Sigmoid colon (tissue), 7 donors: ENCODE measurements at places on chromosomes 5 and 9.

DNA sequence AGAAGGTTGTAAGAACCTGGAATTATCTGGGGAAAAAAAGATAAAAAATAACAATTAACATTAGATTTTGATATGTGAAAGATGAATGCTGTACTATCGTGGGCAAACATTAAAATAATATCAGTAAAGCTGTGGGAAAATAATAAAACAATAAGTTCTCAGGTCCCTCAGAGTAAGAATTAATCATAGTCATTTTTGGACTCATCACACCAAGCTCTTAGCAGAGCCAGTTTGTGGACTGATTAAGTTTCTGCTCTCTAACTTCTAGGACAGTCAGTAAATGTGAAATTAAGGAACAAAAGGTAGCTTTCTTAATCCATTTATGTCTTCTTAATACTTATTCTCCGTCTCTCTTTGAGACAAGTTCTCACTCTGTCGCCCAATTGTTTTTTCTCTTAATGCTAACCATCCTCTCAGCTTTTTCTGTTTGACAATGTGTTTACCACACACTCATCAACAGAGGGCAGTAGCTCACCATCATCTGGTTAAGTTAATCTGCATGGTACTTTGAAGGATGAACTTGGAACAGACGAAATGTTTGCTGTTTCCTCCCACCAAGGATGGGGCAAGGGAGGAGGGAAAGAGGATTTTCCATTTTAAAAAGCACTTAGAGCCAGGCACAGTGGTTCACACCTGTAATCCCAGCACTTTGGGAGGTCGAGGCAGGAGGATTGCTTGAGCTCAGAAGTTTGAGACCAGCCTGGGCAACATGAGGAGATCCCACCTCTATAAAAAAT lies 5.3 kb upstream of the ACO1 start:
- H3K27me3 ChIP-seq = no peaks in the 10 kb centered on the region
- DNase-seq = no peak
- H3K36me3 ChIP-seq = no peaks in the 10 kb centered on the region
- H3K4me1 ChIP-seq = peaks cover 6% of the 10 kb centered on the region

DNA sequence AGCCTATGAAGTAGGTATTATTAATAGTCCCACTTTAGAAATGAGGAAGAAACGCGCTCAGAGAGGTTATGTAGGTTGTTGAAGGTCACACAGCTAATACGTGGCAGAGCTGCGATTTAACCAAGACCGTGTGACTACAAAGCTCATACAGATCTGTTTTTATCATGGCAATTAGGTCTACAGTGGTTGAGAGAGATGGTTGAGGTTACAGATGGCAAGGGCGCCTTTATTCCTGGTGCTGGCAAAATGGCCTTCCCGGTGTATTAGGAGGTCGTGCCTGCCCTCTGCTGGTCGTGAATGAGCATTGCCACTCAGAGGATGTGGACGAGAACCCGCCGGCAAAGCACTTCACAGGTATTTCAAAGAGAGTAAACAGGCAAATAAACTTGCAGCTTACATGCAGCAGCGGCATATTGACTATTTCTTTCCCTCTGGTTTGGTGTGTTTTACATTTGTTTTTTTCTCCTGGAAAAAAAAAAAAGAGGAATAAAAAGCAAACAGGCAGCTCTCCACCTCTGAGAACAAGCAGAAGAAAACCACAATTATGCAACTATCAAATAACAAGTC lies 65.3 kb upstream of the EGFLAM start:
- H3K4me3 ChIP-seq = no peak overlapping the region
- H3K27ac ChIP-seq = no peak overlapping the region
- no peaks in the 10 kb centered on the region for H3K27me3 ChIP-seq
- H3K36me3 ChIP-seq = no peaks in the 10 kb centered on the region

DNA sequence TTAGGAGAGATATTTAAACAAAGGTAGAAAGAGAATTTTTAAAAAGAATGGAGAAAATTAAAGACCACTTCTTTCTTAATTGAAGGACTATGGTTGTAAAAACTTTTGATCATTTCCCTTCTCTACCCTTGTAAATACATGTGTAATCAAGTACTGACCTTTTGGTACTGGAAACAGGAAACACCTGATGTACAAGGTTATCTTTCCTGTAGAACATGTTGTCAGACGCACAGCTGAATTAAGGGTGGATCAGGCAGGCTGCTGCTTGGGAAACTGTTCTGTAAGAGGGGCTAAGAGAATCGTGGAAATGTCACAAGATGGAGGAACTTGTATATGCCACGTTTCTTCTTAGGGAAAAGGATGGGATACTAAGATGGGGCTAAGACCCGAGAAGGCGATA lies 341.6 kb downstream of the ZNF608 start:
- DNase-seq = no peak
- peaks cover 2% of the 10 kb centered on the region for H3K4me1 ChIP-seq
- H3K27me3 ChIP-seq = no peaks in the 10 kb centered on the region
- H3K4me3 ChIP-seq = no peak overlapping the region
- no peak overlapping the region for H3K27ac ChIP-seq

DNA sequence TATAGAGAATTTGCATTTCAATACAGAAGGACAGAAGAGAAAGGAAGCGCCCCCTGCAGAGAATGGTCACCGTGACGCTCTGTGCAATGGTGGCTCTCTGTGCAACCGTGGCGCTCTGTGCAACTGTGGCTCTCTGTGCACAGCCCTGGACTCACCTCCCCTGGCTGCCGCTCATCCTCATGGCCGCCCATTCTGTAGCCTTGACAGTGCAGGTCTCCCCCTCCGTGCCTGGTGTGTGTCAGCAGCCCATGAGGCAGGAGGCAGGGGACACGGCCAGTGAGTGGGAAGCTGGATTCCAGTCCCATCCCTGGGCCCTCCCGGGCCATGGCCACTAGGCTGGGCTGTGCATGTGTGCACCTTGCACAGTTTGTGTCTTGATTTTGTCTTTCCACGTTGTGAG lies 12.0 kb downstream of the EXOC3 start:
- DNase-seq = peak; percentile 40
- H3K27ac ChIP-seq = no peak overlapping the region
- no peak overlapping the region for H3K4me3 ChIP-seq
- peaks cover 13% of the 10 kb centered on the region for H3K36me3 ChIP-seq

- no peaks in the 10 kb centered on the region for H3K27me3 ChIP-seq
- H3K4me1 ChIP-seq = no peaks in the 10 kb centered on the region
- no peak overlapping the region for H3K4me3 ChIP-seq
- no peak overlapping the region for H3K27ac ChIP-seq
- DNase-seq = no peak
- H3K36me3 ChIP-seq = no peaks in the 10 kb centered on the region
These were observed 365.1 kb downstream of the ENC1 start for GRCh38 chr5:74275171-74275992.

DNA sequence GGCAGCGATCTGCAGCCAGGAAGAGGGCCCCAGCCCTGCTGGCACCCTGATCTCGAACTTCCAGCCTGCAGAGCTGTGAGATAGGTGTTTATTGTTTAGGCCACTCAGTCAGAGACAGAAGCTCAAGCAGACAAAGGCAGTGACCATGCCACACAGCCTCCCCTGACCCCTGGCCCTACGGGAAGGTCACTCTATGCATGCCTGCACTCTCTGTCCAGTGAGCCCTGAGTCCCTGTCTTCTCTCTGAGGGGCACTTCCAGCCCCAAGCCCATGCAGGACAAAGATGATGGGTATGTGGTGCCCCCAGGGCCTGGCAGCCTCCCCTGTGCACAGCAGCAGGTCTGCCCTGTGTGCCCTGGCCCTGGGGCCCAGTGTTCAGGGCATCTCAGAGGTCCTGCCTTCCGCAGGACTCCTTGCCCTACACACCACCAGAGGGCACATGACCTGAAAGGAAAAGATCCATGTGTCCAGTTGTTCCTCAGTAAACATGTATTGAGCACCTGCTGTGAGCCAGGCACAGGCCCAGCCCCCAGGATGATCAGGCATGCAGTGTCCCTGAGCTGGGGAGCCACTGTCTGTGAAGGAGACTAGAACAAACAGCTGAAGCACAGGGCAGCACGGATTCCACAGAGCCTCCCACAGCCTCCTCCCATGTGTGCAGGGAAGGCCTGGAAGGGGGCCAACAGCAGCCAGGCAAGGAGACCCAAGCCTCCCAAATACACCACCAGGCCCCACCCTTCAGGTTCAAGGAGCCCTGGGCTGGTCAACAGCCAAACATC lies 109.3 kb downstream of the ATPSCKMT start:
- no peak overlapping the region for H3K27ac ChIP-seq
- no peaks in the 10 kb centered on the region for H3K27me3 ChIP-seq

GRCh38 chr9:129220771-129221170 lies 42.7 kb upstream of the IER5L start:
- no peaks in the 10 kb centered on the region for H3K27me3 ChIP-seq
- no peak overlapping the region for H3K4me3 ChIP-seq
- DNase-seq = no peak
- H3K27ac ChIP-seq = no peak overlapping the region
- H3K4me1 ChIP-seq = no peaks in the 10 kb centered on the region

DNA sequence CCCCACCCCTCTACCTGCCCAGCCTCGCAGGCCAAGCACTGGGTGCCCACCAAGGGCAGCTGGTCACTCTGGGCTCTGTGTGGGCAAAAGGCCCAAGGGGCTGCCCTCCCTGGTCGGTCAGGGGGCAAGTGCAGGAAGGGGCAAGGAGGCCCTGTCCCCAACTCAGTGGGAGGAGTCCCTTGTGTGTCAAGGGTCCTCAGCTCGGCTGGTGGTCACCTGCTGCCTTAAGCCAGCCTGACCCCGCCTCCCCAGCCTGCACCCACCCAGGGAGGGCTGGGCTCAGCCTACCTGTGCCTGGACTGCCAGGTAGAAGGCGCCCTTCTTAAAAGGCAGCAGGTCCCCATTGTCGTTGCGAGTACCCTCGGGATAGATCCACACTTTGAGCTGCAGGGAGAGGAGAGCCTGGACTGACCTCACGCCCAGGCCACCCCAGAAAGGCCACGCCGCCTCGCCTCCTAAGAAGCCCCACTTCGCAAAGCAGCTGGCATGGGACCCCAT lies 10.9 kb downstream of the AGPAT2 start:
- H3K27me3 ChIP-seq = peaks cover 5% of the 10 kb centered on the region
- H3K4me1 ChIP-seq = no peaks in the 10 kb centered on the region
- H3K36me3 ChIP-seq = no peaks in the 10 kb centered on the region
- no peak for DNase-seq
- no peak overlapping the region for H3K27ac ChIP-seq
- no peak overlapping the region for H3K4me3 ChIP-seq

- no peak overlapping the region for H3K4me3 ChIP-seq
- H3K27ac ChIP-seq = no peak overlapping the region
- H3K36me3 ChIP-seq = no peaks in the 10 kb centered on the region
These were observed 42.4 kb downstream of the FYB1 start for GRCh38 chr5:39176759-39177630.

GRCh38 chr5:107556575-107556974 lies 114.2 kb downstream of the EFNA5 start:
- H3K27ac ChIP-seq = no peak overlapping the region
- no peaks in the 10 kb centered on the region for H3K4me1 ChIP-seq
- no peak overlapping the region for H3K4me3 ChIP-seq
- H3K27me3 ChIP-seq = no peaks in the 10 kb centered on the region
- H3K36me3 ChIP-seq = no peaks in the 10 kb centered on the region
